ENCODE measurements at places on chromosomes 7 and 10.

DNA sequence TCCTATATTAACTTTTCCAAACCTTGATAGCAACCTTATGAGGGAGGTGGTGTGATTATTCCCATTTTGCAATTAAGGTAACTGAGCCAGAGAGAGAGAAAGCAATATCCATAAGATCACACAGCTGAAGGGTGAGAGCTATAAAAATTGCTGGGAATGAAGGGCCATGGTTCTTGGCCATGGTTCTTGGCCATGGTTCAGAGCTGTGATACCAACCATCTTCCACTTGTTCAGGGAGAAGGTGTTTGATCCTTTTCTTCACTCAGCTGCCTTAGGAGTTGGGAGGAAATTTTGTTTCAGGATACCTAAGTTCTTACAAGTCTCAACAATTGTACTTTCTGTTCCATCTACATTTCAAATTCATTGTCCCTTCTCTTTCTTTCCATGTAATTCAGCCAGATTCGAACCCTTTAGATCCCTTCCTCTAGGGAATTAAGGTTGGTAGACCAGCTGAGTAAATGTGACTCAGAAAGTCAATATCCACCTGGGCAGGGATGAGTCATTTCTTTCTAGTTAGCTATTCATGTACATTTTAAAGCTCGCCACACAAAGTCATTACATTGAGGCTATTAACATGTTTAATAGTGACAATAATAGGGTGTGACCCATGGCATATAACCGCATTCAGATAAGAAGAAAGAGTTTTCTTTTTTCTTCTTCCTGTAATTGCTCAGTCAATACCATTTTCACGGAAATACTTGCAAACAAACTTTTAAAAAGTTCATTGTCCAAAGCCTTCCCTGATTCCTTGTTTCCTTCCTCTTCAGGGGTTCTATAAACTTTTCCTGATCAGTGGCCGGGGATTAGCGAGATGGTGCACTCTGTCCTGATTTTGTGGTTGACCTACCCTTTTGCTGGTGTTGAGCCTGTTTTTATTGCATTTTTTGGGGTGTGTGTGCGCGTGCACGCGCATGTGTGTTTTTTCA, 143.4 kb downstream of the TCF7L2 start:
- DNase-seq, result no peak

DNA sequence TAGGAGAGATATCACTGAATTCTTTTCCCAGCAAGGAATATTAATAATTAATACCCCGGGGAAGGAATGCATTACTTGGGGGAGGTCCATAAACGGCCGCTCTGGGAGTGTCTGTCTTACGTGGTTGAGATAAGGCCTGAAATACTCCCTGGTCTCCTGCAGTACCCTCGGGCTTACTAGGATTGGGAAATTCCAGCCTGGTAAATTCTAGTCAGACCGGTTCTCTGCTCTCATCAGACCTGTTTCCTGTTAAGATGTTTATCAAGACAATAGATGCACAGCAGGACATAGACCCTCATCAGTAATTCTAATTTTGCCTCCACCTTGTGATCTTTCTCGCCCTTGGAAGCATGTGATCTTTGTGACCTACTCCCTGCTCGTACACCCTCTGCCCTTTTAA, 162.8 kb upstream of the KCND2 start:
- DNase-seq, result no peak

GRCh38 chr7:156236936-156237599, 403.5 kb upstream of the RNF32 start:
- DNase-seq, result no peak

GRCh38 chr10:60298408-60299389, 91.0 kb downstream of the ANK3 start:
- DNase-seq, result no peak

DNA sequence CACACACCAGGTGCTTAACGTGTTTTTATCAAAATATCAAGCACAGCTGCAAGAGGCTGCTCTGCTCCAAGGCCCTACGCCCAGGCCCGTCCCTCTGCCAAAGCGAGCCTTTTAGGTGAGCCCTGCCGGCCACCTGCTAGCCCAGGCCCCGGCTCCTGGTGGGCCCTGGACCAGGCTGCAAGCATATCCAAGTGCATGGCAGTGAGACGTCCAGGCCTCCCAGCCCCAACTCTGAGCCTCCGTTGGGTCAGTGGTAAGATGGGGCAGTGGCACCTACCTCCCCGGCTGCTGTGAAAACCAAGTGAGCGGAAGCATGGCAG, 136.2 kb downstream of the LHPP start:
- no peak for DNase-seq

- no peak for DNase-seq
Observed at GRCh38 chr10:78572565-78572964, 496.2 kb upstream of the ZMIZ1 start.

GRCh38 chr7:78224923-78225322, 426.4 kb downstream of the PHTF2 start:
- DNase-seq, result no peak

DNA sequence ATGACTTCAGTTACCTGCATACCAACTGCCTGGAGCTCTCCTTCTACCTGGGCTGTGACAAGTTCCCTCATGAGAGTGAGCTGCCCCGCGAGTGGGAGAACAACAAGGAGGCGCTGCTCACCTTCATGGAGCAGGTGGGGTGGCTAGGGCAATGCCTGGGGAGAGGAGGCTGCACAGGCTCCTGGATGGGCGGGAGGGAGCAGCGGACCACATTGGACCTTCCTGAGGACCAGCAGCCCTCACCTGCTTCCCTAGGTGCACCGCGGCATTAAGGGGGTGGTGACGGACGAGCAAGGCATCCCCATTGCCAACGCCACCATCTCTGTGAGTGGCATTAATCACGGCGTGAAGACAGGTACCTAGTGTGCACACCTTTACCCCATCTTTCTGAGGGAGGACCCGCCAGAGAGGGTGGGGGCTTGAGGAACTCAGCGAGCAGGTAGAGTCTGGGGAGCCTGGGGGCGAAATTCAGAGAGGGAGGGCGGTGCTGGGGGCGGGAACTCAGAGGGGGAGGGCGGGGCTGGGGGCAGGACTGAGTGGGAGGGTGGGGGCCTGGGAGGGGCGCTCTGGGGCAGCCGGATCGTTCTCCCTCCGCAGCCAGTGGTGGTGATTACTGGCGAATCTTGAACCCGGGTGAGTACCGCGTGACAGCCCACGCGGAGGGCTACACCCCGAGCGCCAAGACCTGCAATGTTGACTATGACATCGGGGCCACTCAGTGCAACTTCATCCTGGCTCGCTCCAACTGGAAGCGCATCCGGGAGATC, 9.0 kb downstream of the AEBP1 start:
- DNase-seq, result no peak
